ENCODE measurements at places on chromosomes 1 and 21.

GRCh38 chr1:180854456-180854855 lies 58.2 kb upstream of the KIAA1614 start:
- no peak for DNase-seq

DNA sequence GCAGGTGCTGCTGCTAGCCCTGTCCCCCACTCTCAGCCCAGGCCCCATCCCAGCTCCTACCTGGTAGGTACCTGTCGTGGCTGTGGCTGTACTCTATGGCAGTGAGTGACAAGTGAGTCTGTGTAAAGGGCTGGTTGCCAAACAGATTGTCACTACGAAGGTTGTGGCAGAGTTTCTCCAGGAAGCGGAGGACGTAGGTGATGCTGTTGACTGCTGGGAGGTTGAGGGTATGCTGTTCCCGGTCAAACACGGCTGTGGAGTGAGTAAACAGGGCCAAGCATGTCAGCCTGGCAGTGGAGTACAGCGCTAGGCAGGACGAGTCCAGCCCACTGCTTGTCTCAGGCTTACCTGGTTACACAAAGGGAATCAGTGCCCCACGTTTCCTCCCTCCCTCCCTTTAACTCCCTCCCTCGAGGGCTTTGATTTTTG lies 24.8 kb upstream of the SLFNL1 start:
- DNase-seq = no peak

DNA sequence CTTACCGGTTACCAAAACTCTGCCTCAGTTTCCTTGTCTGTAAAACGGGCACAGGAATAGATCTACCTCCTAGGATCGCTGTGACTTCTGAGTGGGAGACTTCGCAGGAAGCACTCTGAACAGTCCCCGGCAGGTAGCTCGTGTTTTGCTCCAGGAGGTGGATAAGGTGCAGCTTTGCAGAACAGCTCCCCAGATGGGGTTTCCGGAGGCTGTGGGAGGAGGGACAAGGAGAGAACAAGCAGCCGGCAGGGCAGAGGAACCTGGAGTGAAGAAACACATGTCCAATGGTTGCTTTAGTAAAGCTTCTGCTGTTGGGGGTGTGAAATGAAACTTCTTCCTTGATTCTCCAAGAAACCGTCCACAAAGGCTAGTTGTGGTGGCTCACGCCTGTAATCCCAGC lies 95.5 kb upstream of the TARDBP start:
- DNase-seq = no peak

DNA sequence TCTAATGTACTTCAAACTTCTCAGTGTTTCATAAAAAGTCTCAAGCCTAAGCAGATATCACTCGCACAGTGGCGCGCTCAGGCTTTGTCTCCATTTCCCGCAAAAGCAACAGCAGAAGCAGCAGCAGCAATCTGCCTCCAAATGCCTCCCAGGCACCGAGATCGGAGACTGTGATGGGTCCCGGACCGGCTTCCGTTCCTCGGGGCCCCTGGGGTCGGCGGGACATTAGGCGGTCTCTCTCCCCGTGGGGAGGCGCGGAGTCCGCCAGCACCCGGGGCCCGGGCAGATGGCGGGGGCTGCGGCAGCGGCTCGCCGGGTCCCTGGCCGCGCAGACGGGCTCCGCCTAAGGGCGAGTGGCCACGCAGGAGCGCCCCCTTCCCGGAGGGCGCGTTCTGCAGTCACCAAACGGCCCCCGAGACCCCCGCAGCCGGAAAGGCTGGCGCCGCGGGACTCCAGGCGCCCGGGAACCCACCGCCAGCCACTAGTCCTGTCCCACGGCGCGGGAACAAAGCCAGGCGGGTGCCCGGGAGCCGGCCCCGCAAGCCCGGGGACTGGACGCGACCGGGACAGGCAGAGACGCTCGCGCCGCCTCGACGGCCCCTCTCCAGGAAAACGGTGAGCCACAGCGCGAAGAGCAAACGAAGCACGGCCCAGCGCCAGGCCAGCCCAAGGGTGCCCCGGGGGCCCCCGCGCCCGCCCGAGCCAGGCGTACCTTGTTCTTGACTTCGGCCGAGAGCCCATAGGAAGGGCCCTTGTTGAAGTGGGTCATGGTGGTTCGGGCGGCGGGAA lies 590 bp downstream of the CNN3 start:
- DNase-seq = no peak

DNA sequence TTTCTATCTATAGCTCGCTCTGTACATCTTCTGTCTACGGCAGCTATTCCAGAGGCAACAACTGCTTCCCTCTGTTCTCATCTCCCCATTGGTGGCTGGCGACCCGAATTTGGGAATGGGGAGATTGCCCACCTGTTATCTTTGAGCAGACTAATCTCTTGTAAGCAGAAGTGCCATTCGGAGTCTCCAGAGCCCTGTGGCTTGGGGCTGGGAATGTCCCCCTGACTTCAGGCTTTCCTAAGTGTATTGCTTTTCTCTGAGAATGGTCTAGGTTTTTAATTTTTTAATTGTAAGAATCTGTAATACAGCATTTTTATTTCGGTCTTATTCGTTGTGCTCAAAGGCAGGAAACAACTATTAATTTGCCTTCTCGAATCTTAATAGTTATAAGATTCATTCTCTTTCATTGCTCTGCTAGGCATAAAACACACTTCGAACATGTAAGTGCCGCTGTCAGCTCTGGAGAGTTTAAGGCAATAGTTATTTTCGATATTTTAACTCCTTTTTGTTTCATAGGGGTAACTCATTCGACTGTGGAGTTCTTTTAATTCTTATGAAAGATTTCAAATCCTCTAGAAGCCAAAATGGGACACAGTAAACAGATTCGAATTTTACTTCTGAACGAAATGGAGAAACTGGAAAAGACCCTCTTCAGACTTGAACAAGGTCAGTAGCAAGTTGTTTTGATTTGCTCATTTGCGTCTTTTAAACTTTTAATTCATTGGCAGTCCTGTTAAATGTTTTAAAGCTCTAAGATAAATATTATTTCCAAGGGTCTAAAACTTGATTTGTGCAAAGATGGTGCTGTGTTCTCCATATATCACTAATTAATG lies 514 bp downstream of the AGL start:
- DNase-seq = no peak

GRCh38 chr1:232556351-232556750 lies 73.6 kb downstream of the SIPA1L2 start:
- no peak for DNase-seq

- DNase-seq = no peak
These were observed 278.8 kb downstream of the AMY1C start for GRCh38 chr1:104028416-104029035.

GRCh38 chr21:46457801-46458314 lies 833 bp upstream of the DIP2A start:
- DNase-seq = peak; percentile 9

- peak; percentile 62 for DNase-seq
These were observed 70.0 kb downstream of the LUZP1 start for GRCh38 chr1:23098463-23099170.

DNA sequence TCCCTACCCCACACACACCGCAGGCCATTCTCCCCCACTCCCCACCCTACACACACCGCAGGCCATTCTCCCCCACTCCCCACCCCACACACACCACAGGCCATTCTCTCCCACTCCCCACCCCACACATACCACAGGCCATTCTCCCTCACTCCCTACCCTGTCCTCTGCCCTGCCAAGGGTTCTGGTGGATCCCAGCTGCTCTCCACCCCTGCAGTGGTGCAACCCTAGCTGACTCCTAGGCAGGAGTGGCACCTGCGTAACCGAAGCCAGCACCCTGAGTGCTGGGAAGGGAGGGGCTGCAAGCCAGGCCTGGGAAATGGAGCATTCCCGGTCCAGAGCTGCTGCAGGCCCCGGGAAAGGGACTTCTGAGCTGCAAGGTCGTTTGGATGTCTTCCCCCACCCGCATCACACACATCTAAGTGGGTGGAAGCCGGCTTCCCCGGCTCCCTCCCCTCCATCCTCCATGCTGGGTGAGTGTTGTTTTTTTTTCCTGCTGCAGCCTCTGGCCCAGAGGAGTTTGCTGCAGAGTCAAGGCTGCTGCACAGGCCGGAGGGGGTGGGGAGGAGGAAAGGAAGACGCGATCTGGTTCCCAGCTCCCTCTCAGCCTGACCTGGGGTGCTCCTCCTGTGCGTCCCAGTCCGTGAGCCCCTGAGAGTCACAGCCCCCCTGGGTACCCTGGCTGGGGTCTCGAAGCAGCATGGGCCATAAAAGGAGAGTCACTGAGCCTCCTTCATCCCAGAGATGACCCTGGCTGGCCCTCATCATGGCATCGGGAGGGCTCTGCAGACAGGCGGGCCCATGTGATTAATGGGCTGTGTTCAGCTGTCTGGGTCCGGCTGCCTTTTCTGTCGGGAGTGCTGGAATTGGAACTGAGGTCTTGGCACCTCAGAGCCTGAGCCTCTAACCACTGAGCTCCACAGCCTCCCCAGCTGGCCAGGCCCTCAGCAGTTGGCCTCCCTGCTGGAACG lies 16.1 kb downstream of the H6PD start:
- no peak for DNase-seq

DNA sequence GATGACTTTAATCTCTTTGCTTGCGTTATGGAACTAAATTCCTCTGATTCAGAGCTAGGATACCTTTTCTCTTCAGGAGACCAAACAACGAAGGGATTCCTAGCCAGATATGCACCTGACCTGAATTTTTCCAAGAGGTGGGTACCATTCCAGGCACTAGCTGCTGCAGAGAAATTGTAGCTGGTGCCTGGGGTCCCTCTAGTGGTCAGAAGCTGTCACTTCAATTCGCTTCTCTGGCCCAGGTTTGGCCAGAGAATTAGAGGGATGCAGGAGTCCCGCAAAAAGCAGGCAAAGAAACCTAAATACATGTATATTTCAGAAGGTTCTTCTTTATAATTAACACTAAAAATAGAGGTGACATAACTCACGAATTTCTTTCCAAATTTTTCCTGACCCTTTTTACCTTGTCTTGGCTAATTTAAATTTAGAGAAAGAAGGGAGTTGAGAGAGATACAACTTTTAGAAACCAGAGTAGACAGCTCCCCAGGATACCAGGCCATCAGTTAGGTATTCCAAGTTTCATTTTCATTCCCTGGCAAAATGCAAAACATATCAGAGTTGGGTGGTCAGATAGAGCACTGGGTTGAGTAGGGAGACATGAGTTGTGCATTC lies 9.6 kb downstream of the ACKR1 start:
- DNase-seq = no peak

DNA sequence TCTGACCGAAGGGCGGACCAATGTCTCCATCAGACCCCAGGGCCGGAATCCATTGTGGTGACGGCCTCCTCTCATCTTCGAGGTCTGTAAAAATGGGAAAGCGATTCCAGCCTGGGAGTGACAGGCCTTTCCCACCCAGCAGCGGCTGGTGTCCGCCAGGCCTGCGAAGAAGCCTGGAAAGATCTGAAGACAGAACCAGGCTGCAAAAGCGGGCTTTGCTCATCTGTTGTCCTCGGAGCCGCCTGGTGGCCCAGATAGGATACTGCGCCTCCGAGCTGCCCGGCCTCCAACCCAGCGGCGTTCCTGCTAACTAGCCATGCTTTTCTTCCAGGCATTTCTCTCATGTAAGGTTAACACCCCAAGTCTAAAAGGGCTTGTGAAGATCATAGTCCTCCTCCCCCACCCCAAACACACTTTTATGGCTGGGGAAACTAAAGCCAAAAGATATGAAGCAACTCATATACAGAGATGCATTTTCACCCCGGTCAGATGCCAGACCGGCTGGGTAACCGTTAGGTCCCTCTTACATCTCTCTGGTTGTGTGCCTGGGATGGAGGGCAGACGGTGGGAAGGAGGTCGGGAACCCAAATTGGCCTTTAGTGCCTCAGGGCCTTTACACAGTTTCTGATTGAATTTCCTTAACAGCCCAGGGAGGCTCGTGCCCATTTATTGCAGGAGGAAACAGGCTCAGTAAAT lies 1.9 kb upstream of the DHRS3 start:
- no peak for DNase-seq

- no peak for DNase-seq
These were observed 166.5 kb downstream of the LMO4 start for GRCh38 chr1:87495147-87495546.

DNA sequence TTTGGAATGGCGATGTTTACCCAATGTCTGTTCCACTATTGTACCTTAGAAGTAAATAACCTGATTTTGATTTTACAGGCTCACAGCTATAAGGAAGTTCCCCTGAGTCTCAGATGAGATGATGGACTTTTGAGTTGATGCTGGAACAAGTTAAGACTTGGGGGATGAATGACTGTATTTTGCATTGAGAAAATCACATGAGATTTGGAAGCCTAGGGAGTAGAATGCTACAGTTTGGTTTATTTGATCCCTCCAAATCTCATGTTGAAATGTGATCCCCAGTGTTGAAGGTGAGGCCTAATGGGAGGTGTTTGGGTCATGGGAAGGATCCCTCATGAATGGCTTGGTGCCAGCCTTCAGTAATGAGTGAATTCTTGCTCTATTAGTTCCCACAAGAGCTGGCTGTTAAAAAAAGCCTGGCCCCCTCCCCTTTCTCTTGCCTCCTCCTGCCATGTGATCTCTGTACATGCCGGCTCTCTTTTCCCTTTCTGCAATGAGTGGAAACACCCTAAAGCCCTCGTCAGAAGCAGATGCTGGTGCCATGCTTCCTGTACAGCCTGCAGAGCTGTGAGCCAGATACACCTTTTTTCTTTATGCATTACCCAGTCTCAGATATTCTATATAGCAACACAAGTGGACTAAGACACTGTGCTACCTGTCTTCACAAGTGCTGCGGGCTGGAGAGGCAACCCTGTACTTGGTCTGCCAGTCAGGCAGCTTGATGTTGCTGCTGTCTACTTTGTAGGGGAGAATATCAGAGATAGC lies 77.0 kb upstream of the TLR5 start:
- no peak for DNase-seq

- no peak for DNase-seq
These were observed 78.4 kb downstream of the DISP1 start for GRCh38 chr1:222893255-222893654.

- no peak for DNase-seq
These were observed 149.3 kb downstream of the ZC3H11B start for GRCh38 chr1:219463636-219464035.

DNA sequence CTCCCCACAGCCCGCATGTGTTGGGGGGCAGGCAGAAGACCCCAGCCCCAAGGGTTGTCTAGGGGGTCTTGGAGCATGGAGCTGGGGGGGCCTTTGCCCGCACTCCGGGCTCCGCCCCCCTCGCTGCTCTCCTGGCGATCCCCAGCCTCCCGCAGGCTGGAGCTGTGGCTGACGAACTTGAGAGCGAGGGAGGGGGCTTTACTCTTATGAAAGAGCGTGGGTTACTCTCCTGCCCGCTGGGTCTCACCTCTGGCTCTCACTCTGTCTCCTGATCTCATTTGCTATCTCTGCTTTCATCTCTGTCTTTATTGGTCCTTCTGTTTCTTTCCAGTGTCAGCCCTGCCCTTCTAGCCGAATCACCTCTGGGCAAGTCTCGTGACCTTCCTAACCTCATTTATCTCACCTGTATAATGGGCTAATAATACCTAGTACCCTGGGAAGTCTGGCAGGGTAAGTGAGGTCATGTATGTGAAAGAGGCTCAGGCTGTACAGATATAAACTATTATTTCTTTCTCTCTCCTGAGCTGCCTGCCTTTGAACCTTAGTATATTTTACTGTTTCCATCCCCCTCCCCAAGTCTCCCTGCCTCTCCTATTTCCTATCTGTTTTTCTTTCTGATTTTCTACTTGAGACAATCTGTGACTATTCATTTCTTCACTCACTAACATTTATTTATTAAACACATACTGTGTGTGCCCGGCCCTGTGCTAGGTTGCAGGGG lies 731 bp downstream of the EFNA4 start:
- DNase-seq = no peak

GRCh38 chr1:119372503-119373086 lies 4.0 kb downstream of the HAO2 start:
- peak; percentile 40 for DNase-seq

Measured in renal cortex interstitium (tissue), 15 donors.